Astrocyte of the hippocampus (primary cell): ENCODE measurements at places on chromosomes 16 and 17.
A peak's percentile ranks its signal among the peaks of the same experiment; 100 is the strongest.

DNA sequence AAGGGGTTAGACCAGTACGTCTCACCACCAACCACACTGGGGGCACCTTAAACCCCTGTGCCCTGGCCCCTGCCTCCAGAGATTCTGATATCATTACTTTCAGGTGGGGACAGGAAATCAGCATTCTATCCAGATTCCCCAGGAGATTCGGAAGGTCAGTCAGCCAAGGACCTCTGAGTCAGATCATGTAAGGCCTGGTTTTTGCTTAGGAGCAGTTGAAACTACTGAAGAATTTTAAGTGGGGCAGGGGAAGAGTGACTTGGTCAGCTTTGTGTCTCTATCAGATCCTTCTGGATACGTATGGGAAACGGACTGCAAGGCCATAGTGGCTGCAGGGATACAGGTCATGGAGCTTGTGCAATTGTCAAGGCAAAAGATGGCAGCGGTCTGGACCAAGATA is 9.0 kb downstream of the EMP2 start:
- no peak for DNase-seq

- DNase-seq: peak; percentile 87
These were observed 16.4 kb downstream of the CDH5 start for GRCh38 chr16:66382966-66383299.

DNA sequence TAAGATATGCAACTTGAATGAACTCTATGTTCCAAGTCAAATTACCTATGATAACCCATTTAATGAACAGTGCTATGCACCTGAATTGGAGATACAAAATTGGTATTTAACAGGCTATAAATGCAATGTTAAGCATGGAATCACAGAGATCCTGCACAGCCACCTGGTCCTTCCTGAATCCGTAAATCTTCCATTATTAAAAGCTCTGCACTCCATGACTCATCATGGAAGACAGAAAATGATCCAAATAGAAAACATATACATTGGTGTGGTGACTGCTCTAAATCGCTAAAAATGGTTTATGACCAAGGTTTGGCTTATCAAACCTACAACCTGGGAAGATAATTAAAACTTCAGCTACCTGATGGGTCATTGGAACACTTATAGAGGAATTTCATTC is 45.3 kb downstream of the GLG1 start:
- DNase-seq: no peak

DNA sequence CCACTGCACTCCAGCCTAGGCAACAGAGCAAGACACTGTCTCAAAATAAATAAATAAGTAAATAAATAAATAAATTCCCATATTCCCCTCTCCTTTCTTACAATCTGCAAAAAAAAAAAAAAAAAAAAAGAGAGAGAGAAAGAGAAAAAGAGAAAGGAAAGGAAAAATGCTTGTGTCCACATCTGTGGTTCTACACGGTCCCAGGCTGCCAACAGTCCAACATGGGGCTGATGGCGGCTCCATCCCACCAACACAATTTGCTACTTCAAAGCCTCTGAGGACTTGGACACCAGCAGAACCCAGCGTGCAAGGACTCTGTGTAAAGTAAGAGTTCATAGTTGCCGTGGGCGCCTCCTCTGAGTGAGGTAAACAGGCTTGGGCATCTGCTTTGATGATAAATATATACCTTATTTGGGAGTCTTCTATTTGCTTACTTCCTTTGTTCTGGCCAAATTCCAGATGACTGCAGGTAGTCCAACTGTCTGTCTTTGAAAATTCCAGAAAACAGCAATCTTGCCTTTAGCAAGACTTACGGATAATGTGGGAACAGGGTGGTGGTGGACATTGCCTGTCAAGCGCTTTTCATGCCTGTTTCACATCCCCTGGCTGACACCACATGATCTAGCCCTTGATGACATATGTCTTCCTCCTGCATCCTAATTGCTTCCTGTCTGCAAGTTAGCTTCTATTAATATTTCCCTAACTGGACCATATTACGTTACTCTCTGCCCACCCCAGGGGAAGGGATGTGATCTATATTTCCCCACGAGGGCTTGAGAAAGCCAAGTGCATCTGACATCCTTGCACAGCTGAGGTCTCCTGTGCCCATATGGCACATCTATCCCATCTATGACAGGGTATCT is 10.1 kb downstream of the LITAF start:
- DNase-seq: no peak

GRCh38 chr16:84600343-84601229 is 17.3 kb downstream of the COTL1 start:
- DNase-seq: peak; percentile 37

- no peak for DNase-seq
These were observed 161.4 kb upstream of the CHMP6 start for GRCh38 chr17:80830020-80830780.

DNA sequence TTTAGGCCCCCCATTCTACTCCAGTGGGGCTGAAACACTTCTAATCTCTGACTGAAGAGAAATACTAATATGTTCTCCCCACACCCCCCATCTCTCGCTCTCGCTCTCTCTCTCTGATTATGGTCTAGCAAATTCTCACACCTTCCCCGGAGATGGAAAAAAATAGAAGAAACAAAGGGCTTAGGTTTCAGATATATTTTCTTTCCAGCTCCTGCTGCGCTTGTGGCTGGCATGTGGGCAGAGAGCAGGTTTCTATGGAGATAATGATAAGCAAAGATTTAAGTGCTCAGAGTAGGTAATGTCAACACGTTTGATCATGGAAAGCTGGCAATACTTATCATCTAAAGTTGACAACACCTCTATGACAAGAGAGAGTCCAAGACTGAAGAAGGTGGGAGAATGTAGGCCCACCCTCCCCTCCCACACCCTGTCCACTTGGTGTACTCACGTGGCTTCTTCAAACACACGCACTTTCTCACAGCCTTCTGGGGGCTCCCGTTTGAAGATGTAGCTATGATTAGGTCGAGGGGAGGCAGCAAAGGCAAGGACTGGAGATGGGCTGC is 8.0 kb upstream of the SLC35B1 start:
- DNase-seq: no peak

DNA sequence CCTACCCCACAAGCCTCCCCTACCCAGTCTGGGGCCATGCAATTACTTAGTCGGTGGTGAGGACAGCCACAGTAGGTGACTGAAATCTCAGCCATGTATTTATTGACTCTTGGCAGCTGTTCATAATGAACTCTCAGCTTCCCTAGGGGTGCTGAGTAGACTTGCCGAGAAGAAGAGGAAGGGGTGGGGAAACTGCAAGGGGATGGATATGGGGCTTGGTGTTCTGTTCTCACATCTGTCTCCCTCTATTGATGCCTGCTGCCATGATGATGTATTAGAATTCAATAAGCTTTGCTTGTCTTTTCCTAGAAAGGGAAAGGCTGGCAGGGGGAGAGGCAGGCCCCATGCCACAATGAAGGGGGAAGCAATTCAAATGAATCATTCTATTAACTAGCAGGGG is 112.9 kb downstream of the GP2 start:
- no peak for DNase-seq

DNA sequence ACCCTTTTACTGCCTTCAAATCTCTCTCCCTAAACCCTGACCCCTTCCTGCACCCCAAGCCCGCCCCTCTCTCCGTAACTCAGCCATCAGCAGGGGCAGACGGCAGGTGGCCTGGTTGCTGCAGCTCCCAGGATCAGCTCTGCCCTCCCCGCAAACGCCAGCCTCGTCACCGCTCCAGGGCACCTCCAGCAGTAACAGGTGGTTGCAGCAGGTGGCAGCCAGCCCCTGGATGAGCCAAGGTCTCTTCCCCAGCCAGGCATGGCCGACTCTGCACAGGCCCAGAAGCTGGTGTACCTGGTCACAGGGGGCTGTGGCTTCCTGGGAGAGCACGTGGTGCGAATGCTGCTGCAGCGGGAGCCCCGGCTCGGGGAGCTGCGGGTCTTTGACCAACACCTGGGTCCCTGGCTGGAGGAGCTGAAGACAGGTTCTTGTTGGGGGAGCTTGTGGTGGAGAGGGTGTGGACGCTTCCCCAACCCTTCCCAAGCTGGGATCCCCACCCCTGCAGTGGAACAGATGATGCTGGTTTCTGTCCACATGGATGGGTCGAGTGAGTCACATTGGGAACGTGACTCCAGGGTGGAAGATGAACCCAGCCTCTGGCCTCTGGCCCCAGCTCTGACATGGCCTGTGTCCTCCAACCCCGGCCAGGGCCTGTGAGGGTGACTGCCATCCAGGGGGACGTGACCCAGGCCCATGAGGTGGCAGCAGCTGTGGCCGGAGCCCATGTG is 558 bp downstream of the HSD3B7 start:
- peak; percentile 54 for DNase-seq

DNA sequence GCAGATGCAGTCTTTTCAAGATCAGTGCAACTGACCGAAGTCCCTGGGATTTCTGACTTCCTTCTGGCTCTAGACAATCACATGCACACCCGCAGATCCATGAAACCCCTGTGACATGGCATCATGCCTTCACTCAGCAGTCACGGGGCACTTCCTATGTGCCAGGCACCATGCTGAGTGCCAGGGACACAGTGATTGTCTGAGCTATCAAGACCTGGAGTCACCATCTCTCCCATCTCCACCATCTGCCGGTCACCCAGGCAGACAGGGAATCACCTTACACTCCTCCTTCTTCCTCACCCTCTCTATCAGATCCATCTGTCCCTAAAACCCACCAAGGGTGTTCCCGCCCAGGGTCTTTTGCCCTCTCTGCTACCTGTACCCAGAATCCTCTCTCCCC is 5.3 kb downstream of the BEAN1 start:
- DNase-seq: no peak

DNA sequence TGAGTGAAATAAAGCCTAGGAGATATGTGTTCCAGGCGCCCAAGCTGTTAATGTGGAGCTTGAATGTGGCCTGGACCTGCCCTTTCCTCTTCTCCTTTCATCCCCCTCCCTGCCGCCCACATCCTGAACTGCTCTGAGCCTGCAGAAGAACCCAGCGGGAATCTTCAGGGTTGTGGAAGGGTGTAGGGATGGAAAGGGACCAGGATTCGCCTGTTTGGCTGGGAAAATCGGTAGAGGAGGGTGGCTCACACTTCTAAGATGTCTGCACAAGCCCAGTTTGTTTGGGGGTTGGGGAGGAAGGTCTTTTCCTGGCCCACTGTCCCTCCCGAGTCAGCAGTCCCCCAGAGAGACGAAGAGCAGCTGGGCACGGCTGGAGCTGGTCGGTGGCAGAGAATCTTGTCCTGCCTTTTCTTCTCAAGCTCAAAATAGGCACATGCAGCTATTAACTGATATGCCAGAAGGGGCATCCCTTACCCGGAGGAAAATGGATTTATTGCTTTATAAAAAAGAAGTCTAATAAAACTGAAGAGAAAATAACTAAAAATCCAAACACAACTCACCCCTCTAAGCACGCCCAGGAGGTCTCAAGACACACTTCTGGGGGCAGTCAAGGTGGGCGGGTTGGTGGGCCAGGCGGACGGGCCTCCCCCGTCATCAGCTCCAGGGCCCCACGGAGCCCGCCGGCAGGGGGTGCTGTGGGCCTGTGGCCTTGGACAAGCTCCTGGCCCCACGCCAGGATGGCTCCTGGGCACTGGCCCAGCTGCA is 11.5 kb upstream of the PITPNA start:
- DNase-seq: peak; percentile 93

DNA sequence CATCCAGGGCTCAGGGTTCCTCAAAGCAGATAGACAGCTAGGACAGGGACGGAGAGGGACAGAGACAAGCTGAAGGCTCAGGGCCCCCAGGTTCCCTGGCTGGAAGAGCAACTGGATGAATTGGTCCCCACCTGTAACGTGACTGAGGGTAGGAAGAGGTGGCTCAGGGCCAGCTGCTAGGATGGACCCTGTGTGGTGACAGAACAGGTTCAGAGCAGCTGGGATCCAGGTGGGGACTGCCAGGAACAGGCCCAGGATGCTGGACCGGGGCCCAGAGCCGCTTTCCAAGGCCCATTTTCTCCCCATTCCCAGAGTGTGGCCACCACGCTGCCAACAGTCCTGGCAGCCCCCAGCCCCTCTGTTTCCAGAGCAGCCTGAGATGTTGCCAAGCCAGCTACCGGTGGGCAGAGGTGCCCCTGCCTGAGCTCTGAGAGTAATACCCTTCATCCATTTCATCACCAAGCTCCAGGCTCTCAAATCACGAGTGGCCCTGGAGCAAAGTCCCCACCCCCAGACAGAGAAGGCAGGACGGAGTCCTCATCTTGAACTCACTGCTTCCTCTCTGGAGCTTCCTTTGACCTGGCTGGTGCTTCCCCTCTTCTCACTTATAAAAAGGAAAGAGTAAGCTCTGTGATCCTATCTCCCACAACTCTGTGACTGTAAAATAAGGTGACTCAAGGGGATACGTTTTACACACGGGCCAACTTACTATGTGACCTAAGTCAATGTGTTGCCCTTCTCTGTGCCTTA is 79.6 kb downstream of the TMEM132E start:
- no peak for DNase-seq

DNA sequence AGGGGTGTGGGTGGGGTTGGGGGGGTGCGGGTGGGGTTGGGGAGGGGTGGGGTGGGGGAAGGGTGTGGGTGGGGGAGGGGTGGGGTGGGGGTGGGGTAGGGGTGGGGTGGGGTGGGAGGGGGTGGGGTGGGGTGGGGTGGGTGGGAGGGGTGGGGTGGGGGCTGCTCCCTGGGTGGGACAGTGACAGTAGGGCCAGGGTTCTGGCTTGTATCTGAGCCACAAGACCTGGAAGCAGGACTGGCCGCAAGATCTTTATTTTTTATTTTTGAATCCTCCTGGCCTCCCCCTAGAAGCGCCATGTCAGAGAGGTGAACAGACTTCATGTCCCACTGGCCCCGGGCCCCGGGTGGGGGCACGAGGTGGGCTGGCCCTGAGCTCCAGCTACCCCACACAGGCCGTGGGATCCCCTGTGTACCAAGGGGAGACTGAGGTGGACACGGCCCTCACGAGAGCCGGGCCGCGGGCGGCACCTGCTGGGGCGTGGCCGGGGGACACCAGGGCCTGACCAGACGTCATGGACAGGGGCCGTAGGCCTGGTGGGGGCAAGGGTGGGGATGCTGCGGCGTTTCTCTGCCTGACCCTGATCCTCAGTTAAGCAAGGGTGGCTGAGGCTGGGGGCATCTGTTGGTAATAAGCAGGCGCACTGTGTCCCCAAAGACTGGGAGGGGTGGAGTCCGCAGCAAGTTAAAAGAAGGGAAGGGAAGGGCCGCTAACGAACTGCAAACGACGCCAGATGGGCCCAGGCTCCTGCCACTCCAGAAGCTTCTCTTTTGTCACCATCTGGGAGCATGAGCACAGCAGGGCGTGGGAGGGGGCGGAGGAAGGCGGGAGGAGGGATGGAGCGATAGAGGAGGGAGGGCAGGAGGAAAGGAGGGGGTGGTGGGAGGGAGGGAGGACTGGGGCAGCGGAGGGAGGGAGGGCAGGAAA is 22.3 kb upstream of the PABPN1L start:
- DNase-seq: no peak

DNA sequence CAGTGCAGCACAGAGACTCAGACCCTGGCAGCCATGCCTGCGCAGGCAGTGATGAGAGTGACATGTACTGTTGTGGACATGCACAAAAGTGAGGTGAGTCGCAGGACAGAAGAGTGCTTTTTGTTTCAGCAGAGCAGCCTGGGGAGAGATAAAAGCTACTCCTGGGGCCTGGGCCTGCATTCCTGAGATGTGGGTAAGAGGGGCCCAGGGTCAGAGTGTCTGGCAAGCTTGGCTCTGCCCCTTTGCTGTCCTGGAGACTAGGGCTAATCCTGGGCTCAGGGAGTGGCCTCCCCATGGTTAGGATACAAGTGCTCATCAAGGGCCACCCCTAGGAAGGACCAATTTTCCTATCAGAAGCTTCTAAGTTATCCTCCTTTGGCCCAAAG is 4.8 kb upstream of the ERBB2 start:
- DNase-seq: no peak
